ENCODE measurements at places on chromosomes 16 and 17. TPM values are rescaled to one million over a fixed set of nuclear protein-coding genes. Genes with fewer than 3 reads are reported as not detected.

The LIG3 gene
- 30.0 TPM for total RNA-seq

The GRAPL gene
- not detected for total RNA-seq

The KRT33A gene
- total RNA-seq, result 1.5 TPM

DNA sequence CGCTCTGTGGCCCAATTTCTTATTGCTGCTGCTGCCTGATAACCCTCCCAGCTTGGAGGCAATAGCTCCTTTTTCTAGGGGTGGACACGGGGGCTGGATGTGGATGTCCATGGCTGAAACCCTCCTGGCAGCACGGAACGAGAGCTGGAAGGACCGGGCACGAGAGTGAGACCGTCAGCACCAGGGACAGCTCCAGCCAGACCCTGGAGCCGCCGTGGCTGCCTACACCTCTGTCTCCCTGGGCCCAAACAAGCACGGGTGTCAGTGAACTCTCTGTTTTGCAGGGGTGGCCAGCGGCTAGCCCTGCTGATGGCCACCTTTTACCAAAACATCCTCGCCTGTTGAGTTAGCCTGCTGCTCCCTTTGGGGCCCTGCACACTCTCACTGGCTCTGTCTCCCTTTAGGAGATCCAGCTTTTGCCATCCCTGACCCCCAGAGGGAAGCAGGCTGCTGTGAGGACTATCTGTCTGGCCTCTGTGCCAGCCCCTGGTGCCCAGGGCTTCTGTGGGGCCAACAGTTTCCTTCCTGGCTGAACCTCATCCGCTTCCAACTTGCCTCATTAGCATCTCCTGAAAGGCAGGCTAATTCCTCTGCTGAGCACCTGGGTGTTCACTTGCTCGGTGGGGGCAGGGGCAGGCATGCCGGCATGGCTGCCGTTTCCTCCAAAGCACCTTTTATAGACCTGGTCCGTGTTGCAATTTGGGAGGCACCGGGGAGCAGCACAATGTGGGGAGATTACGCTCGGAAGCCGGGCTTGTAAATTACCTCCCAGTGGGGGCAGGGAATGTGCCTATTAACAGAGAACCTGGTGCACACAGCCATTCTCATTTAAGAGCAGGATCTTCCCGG is 118.1 kb downstream of the ENGASE start:
- no peak for DNase-seq

- no peak for DNase-seq
Measured at GRCh38 chr16:49492896-49493626, 119.5 kb downstream of the C16orf78 start.

DNA sequence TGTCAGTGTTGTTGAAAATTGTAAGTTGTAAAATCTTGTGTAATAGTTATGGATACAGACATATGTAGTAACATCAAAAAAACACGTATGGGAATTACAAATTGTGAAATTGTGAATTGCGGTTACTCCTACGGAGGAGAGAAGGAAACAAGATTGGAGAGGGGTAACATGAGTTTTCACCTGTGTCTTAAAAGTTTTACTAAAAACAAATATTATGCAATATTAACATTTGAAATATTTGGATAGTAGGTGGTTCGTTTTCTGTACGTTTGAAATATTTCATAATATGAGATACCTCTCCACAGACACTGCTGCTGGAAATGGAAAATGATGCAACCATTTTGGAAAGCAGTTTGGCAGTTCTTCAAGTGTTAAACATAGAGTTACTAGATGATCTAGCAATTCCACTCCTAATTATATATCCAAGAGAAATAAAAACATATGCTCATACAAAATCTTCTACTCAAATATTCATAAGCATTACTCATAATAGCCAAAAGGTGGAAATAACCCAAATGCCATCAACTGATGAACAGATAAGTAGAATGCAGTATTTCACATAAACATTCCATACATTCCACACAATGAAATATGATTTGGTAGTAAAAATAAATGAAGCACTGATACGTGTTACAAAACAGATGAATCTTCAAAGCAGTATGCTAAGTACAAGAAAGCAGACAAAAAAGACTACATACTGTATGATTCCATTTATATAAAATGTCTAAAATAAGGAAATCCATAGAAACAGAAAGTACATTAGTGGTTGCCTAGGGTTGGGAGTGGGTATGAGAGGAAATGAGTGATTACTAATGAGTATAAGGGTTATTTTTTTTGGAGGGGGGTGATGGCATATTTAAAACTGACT is 40.7 kb upstream of the ABCA10 start:
- DNase-seq, result no peak

All from vagina (tissue), 2 donors.